Activated CD8-positive, alpha-beta T cell treated with anti-CD3 and anti-CD28 coated beads for 36 hours (primary cell): ENCODE measurements at places on chromosomes 16 and 17.

DNA sequence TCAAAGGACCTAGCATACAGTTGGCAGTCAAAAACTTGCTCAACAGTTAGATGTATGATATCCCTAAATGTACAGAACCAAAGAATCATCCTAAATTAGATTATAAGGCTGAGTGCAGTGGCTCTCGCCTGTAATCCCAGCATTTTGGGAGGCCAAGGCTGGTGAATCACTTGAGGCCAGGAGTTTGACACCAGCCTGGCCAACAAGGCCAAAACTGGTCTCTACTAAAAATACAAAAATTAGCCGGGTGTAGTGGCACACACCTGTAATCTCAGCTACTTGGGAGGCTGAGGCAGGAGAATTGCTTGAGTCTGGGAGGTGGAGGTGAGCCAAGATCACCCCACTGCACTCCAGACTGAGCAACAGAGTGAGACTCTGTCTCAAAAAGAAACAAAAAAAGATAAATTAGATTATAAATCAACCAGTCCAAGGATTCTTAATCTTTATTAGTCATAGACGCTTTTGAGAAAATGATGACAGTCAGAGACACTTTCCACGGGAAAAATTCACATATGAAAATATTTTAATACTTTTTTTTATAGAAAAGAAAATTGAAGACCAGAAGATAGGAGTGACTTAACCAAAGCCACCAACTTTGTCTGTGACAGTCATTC lies 77.6 kb downstream of the MMD start:
- DNase-seq, result no peak

DNA sequence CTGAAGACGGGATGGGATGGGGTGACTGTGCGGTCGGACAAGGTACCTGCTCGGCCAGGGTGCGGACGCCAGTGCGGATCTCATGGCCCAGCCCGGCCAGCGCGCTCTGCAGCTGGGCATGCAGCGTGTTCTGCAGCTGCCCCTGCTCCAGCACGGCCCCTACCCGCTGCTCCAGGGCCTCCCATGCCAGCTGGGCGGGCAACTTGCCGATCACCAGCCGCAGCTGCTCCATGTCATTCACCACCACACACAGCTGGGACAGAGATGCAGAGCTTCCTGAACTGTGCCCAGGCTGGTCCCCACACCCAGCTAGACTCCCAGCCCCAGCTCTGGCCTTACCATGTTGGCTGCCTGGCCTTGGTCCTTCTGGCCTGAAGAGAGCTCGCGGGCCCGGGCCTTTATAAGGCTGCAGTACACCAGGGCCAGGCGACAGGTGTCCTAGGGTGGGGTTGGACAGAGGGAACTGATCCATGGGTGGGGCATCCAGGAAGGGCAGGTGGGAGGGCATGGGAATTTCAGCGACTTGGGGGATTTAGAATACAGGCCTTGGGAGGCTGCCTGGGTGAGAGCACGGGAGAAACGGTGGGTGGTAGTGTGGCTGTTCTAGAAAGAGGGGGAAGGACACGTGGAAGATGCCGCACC lies 9.8 kb downstream of the UNC13D start:
- DNase-seq, result no peak

GRCh38 chr17:74852237-74853047 lies 7.2 kb downstream of the GRIN2C start:
- DNase-seq, result peak; percentile 53

DNA sequence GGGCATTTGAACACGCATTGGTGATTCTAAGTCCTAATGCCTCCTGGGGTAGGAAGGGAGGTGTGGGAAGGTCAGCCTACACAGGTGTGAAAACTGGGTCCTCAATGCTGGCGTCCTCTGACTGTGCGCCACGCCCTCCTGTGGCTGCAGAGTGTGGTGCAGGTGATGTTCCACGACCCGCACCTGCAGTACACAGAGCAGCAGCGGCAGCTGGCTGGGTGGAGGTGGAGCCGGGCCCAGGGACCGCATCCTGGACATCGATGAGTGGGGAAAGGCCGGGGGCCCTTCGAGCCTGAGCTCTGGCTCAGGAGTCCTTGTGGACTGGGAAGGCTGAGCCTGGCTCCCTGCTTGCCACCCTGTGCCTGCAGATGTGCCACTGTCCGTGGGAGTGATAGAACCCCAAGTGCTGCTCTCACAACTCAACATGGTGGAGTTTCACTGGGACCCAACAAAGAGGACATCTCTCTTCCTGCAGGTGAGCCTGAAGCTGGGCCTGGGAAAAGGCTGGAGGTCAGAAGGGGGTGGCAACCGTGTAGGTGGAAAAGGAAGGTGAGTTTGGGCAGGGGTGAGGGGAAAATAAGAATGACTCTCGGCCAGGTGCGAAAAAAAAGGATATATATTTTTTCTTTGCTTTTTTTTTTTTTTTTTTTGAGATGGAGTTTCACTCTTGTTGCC lies 14.0 kb upstream of the STAC2 start:
- DNase-seq, result peak; percentile 86

DNA sequence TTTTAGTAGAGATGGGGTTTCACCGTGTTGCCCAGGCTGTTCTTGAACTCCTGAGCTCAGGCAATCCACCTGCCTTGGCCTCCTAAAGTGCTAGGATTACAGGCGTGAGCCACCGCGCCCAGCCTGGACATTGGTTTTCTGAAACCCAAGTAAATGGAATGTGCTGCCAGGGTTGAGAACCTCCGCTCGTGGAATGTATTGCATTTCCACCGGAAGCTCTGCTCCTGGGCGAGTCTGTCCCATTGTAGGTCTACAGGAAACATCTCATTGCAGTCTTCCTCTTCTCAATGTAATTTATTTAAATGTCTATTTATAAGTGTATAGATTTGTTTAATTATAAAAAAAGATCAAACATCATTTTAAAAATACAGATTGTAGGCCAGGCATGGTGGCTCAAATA lies 57.4 kb upstream of the HAPSTR1 start:
- DNase-seq, result no peak

- no peak for DNase-seq
These were observed 129.1 kb downstream of the GAS7 start for GRCh38 chr17:10069301-10069700.

GRCh38 chr17:51230306-51230705 lies 29.5 kb downstream of the MBTD1 start:
- DNase-seq, result no peak

DNA sequence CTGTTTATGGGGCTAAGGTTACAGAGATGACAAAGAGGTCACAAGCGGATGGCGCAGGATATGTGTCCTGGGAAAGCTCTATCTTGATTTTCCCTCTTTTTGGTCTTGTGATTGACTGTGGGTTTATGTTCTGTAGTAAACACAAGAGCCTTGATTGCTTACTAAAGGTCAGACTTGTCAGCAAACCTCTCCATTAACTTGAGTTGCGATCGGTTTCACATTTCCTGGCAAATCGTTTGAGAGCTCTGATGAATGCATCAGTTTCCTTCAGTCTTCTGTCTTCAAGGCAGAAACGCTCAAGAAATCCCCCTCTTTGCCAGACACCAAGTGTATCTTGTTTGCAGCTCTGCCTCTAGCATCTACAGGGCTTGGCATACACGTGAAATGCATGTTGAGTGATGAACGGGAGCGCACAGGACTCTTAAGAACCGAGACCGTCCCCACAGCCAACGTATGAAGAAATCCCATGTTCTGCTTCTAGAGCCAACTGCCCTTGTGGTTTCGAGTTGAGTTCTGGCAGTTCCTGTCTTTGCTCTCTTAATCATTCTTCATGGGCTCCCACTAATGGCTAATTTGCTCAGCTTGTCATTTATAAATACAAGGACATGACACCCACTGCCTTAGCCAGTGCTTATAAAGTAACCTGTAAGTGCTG lies 143.3 kb downstream of the PITPNC1 start:
- no peak for DNase-seq

GRCh38 chr16:85575920-85576319 lies 37.2 kb upstream of the GSE1 start:
- DNase-seq, result no peak

DNA sequence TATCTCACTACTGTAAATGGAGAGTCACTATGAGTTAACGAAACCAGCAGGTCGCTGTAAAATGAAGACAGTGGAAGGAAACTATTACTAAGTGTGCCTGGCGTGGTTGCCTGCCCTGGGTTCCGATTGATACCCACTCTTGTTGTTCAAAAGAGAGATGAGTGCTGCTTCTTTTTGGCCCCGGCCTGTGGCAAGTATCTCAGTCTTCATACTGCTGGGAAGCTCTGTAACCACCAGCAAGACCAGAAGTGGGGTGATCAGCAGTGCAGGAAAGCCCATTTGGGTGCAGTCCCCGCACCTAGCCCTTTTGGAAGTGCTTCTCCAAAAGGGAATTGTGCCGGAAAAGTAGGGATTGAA lies 104.5 kb downstream of the SNX29 start:
- peak; percentile 74 for DNase-seq

GRCh38 chr17:55238179-55238930 lies 26.4 kb upstream of the HLF start:
- DNase-seq, result peak; percentile 82
